ENCODE measurements at places on chromosomes 7 and 10.

DNA sequence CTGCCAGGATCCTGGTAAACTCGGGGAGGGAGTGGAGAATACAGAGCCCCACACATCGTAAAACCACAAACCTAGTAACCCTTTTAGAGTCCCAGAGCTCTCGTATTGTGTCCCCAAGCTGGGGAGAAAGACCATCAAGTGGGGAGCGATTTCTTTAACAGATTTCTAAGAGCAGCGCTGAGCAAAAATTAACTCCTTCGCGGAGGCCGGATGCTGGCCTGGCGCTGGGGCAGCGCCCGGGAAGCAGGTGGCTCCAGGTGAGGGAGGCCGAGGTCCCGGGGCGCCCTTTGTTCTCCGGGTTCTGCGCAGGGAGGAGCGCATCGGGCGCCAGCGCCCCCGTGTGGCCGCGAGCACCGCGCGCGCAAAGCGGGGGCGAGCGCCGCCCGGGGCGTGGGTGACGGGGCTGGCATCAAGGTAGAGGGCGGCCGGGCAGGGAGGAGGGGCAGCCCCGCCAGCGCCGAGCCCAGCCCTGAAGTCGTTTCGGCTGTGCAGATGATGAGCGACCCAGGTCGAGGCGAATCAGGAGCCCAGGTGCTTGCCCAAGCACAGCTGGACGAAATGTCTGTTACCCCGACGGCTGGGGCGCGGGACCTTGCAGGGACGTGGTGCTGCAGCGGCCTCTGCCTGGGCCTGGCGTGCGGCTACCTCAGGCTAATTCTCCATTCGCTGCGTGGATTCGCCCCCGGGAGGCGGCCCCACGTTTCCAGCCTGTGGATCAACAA is 10.4 kb upstream of the FGFR2 start:
- DNase-seq: peak; percentile 97

DNA sequence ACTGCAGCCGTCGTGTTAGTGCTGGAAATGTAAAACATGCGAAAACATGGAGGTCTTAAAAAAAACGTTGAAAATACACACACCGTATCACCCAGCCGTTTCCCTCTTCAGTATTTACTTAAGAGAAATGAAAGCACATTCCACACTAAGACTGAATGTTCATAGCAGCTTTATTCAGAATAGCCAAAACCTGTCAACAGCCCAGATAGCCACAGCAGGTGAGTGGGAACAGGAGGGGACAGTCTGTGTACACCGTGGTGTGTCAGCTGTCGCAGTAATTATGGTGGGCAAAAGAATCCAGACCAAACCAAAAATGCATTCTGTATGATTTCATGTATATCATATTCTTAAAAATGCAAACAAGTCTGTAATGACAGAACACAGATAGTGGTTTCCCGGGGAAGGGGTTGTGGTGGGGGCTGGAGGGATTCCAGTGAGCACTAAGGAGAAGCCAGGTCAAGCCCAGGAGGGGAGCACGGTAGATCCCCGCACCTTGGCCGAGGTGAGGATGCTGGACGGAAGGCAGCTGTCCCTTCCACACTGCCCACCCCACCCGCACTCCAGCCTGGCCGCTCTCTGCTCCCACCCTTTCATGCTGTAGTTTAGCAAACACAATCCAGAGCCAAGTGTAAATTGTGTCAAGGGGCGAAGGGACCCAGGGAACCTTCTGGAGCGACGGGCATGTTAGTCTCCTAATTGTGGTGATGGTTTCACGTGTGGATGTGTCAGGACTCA is 123.6 kb downstream of the NKX6-2 start:
- DNase-seq: no peak

GRCh38 chr7:149559711-149560110 is 62.1 kb upstream of the ZNF746 start:
- no peak for DNase-seq

GRCh38 chr10:124741922-124742412 is 2.2 kb downstream of the FAM53B start:
- no peak for DNase-seq

DNA sequence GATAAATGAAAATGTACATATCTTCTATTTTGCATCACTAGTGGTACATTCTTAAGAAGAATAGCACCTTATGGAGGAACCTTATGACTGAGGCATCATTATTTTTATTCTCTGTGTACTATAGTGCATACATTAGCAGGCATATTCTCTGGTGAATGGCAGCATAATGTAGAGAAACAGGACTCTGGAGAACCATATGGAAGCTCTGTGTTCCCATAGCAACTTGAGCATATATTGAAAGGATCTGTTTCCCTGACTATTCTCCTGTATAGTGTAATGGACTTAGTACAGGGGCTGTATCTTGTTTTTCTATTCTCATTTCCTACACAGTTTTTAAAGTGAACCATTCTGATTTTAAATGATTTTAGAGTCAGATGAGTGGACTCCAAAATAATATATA is 128.4 kb upstream of the SMIM30 start:
- peak; percentile 9 for DNase-seq

- DNase-seq: no peak
These were observed 700.3 kb downstream of the TNS3 start for GRCh38 chr7:46881507-46882127.

Measured in SK-N-SH (cell line).